ENCODE measurements at places on chromosomes 7 and 10.

- no peak for DNase-seq
These were observed 92.0 kb downstream of the LSMEM1 start for GRCh38 chr7:112572669-112573301.

DNA sequence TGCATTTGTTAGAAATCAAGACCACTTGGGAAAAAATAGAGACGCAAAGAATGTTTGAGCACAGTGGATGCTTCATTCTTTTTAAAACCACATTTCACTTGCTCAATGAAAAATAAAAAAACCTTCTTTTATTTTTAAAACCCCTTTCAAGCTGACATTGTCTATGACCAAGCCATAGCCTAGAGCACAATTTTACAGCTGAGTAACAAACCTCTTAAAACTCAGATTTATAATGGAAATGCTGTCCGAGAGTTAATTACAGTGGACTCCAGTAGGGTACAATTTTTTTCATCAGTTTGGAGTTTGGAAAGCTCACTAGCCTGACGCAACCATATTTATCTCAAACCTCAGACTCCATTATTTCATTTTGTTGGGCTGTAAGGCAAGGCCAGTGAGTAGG lies 116.3 kb downstream of the RNLS start:
- no peak for DNase-seq

DNA sequence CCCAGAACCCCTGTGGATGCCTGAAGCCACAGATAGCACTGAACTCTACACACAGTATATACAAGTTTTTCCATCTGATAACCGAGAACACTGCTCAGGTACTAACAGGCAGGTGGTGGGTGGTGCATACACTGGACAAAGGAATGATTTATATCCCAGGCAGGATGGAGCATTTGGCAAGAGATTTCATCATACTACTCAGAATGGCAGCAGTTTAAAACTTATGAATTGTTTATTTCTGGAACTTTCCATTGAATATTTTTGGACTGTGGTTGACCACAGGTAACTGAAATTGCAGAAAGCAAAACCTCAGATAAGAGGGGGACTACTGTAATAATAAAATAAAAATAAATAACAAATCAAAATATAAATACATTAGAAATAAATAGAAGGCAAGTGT lies 10.9 kb upstream of the KCNMA1 start:
- DNase-seq = no peak

GRCh38 chr10:132858121-132859081 lies 72.5 kb upstream of the NKX6-2 start:
- no peak for DNase-seq

- no peak for DNase-seq
These were observed 1.3 kb upstream of the POT1 start for GRCh38 chr7:124930655-124931597.

GRCh38 chr10:60187691-60188090 lies 202.0 kb downstream of the ANK3 start:
- no peak for DNase-seq

- no peak for DNase-seq
These were observed 451.3 kb downstream of the GPAM start for GRCh38 chr10:111732166-111732785.

DNA sequence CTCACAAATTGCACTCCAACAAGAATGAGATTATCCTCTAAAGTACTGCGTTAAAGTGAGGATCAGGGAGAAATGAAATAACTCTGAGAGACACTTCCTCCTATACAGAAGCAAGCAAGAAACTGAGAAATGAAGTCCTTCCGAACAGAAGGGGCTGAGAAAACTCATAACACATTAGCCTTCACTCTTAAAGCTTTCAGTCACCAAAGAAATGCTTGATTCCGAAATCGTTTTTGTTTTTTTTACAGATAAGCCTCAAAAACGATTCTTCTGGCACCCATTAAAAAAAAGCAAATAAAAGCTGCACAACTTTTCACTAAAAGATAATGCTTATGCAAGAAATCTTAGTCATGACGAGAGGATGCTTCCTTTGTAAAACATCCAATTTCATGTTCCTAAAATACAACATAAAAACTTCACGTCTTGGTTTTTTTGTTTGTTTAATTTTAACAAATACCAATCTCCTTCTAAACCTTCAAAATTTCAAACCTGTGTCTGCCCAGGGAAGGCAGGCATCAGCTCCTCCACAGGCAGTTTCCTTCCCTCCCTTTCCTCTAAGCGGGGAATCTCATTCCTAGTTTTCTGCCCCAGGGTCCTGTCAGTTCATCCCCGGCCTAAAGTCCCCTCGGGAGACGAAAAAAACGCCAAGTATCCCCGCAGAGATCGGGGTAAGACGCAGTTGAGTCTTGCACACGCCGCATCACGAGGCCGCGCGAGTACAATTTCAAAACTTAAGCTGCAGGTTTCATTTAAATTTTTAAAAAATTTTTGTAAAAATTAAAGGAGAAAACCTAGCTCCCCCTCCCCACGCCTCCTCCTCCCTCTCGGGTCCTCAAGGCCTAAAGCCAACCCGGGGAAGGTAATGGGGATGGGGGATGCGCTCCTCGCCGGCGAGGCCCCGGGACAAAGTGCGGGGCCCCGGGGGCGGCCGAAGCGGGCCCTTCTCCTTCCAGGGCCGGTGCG lies 1.1 kb downstream of the BAZ1B start:
- DNase-seq = no peak

GRCh38 chr7:6612819-6613218 lies 2.6 kb upstream of the ZNF853 start:
- no peak for DNase-seq

DNA sequence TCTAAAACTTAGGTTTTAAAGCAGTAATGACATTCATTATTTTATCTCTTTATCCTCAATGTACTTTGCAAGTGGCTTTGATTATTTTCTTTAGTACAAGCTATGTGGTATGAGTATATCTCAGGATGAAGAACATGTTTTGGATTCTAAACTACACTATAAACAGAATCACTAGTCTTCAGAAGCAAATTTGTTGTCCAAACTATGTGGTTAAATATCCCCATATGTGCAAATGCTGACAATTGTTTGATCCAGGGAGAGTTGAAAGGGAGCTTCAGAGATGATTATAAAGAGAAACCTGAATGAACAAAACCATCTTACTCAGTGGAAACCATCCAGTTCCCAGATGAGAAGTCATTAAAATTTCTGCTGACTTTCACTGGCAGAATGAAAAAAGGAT lies 179.3 kb downstream of the MDFIC start:
- DNase-seq = no peak

GRCh38 chr10:5806745-5807144 lies 6.5 kb downstream of the GDI2 start:
- no peak for DNase-seq

- no peak for DNase-seq
These were observed 222.1 kb upstream of the SHH start for GRCh38 chr7:156034397-156034796.

GRCh38 chr7:71334541-71334940 lies 202.6 kb downstream of the GALNT17 start:
- DNase-seq = no peak

GRCh38 chr10:126016156-126016805 lies 119.9 kb downstream of the FANK1 start:
- no peak for DNase-seq

DNA sequence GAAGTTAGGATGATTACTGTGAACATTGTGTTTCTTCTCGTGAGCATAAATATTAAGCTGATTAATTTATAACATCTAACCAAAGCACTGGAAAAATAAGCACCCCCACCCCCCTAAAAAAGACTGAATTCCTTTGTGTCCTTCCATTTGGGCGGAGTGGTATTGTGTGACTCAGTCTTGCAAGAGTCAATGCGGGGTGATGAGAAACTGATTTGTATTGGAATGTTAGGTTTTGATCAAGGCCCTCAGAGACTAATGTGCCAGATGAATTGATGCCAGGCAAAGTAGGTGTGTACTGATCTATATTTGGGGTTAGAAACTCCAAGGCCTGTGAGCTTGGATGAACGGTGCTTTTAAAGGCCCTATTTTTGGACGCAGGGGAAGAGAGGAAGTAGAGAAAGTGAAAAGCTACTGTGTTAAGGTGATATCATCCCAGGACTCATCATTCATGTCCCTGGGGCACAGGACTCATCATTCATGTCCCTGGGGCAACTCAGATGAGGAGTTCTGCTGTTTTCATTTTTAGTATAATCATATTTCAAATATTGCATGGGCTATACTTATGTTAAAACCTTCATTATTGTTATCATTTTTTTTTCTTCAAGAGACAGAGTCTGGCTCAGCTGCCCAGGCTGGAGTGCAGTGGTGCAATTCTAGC lies 61.3 kb upstream of the PTN start:
- DNase-seq = no peak

- no peak for DNase-seq
These were observed 546.7 kb upstream of the ADARB2 start for GRCh38 chr10:2284071-2284470.

DNA sequence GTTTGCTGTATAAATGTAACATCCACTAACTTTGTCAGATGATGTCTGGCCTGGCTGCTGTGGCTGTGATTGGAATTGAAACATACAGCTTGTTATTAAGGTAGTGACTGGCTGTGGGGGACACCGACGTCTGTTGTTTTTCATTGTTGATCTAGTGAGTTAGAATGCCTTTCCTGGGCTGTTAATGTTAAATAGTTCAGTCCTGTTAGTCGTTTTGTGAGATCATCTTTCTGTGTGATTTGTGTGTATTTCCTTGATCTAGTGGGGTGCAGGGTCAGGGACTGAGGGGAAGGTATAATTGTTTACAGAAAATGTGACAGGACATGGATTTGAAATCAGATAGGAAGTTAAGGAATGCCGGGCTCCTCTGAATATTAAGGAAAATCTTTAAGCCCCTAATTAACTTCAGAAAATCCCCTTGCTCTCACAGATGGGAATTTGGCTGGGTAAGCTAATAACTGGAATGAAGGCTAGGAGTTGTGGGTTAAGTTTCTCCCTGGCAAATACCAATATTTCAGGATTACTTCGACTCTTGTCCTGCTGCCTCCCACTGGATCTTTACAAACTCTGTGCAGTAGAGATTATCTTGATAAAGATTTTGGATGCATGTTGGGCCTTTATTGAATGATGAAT lies 163.1 kb downstream of the AUTS2 start:
- DNase-seq = no peak

GRCh38 chr10:34615770-34616169 lies 199.3 kb downstream of the PARD3 start:
- no peak for DNase-seq

GRCh38 chr7:36640682-36641081 lies 83.6 kb downstream of the AOAH start:
- no peak for DNase-seq

DNA sequence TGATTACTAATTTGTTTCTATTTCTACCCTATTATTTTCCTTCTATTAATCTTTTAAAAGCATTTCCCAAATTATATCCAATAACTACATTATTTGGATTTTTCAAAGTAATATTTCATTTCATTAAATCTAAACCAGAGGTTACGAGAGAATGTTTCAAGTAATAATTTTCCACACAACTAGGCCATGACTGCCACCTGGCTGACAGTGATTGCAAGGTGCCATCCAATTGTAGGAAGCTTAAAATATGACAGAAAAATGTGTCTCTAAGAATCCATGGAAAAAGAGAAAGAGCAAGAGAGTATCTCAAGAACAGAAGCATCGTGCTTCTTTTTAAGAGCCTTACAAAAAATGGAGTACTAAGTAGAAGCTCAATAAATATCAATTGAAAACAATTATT lies 48.7 kb downstream of the TPK1 start:
- DNase-seq = no peak

DNA sequence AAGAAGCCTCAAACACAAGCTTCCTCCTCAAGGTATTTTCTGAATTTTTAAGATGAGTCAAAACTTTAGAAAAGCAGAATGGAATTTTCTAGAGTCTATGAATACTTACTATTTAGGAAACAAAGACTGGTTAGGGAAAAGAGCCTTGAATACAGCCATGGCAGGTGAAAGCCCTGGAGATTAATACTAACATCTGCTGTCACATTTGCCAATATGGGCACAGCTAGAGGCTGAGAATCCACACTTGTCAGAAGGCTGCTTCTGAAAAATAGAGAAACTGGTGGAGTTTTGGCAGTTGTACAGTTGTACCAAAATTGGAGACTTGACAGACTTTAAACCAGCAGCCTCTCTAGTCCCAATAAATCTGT lies 24.3 kb upstream of the CNNM1 start:
- no peak for DNase-seq

GRCh38 chr10:118139321-118139720 lies 92.6 kb upstream of the RAB11FIP2 start:
- no peak for DNase-seq

DNA sequence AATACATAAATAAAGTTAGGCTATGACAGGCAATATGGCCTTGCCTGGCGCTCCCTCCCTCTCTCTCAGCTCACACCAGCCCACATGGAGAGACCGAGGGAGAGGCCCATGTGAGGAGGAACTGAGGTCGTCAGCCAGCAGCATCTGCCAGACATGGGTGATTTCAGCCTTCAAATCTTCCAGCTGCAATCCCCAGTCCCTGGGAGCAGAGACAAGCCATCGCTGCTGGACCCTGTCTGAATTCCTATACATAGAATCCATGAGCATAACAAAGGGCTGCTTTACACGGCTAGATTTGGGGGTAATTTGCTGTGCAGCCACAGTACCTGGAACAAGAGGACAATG lies 35.6 kb downstream of the ANKRD16 start:
- no peak for DNase-seq

DNA sequence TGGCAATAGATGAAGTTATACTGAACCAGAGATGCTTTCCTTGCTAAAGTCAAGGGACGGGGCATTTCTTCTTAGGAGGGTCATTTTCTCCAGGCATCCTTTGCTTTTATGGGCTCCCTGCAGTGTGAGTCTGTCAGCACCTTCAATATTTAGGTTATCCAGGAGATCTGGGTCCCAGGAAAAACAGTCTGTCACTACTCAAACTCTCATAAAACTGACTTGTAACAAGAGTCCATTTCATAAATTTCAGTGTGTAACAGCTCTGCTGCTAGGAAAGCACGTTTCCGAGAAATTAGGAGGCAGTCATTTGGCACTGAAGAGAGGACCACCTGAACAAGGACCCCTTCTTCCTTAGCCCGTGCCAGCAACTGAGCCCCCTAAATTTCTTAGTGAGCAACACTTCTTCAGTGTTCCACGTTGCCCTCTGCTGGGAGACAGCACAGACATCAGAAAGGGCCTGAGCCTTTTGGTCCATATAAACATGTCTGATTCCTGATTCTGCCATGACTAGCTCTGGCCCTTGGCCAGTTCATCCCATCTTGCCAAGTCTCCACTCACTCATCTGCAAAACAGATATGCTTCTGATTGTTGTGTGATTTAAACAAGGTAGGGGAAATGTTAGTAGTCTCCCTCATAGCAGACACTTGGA lies 7.2 kb downstream of the GCC1 start:
- no peak for DNase-seq

GRCh38 chr7:123751821-123752220 lies 3.0 kb upstream of the WASL start:
- DNase-seq = no peak

Measured in esophagus squamous epithelium (tissue), 5 donors.